ENCODE measurements at places on chromosomes 2 and 18. TPM values are rescaled to one million over a fixed set of nuclear protein-coding genes. Genes with fewer than 3 reads are reported as not detected.
A peak's percentile ranks its signal among the peaks of the same experiment; 100 is the strongest.

DNA sequence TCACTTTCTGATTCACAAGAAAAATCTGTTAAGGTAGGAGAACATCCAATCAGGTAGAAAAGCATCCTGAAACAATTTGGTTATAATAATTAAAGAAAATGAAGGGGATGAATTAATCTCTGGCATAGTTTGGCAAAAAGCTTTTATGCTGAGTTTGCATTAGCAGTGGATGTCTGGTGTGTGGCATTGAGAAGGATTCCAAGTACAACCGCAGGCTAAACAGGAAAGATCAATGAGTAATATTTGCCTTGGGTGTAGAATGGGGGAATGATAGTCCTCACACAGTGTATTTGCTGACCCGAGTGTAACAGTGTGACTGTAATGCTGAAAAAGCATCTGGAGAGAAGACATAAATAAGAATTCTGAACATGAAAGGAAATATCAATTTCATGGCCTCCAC, 68.3 kb upstream of the SESTD1 start:
- no peak overlapping the region for H3K27ac ChIP-seq
- DNase-seq = no peak
- no peak overlapping the region for H3K4me3 ChIP-seq
- H3K4me1 ChIP-seq = no peaks in the 10 kb centered on the region
- H3K27me3 ChIP-seq = no peaks in the 10 kb centered on the region

DNA sequence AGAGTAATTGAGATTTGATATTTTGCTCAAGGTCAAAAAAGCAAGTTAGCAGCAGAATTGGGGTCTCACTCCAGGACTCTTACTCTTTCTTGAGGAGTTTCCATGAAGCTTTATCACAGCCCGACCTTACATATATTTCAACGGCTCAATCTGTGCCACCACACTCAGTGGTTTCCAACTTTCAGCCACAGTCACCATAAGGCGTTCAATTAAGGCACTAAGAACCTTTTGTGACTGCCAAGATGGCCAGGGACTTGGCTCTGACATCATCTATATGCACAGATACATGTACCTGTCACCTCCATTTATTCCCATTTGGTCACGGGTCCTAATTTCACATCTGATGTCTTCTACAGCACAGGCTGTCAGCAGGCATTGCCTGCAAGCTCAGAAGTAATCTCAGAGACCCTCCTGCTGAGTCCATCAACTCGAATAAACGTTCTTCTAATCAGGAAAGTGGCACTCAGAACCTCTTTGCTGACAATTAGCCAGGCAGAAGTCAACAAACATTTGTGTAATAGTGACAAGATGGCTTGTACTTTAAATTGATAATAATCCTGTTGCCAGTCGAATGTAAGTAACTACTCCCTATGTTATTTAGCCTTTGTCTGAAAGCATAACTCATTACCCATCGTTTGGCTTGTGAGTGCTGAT, 16.1 kb downstream of the DYTN start:
- H3K27ac ChIP-seq = no peak overlapping the region
- H3K36me3 ChIP-seq = no peaks in the 10 kb centered on the region
- no peak overlapping the region for H3K4me3 ChIP-seq
- no peaks in the 10 kb centered on the region for H3K4me1 ChIP-seq

GRCh38 chr18:58417752-58418151, 211.1 kb downstream of the ALPK2 start:
- H3K4me3 ChIP-seq = no peak overlapping the region
- no peak for DNase-seq
- no peaks in the 10 kb centered on the region for H3K36me3 ChIP-seq
- no peak overlapping the region for H3K27ac ChIP-seq

The FAM161A gene
- 5.6 TPM for total RNA-seq

DNA sequence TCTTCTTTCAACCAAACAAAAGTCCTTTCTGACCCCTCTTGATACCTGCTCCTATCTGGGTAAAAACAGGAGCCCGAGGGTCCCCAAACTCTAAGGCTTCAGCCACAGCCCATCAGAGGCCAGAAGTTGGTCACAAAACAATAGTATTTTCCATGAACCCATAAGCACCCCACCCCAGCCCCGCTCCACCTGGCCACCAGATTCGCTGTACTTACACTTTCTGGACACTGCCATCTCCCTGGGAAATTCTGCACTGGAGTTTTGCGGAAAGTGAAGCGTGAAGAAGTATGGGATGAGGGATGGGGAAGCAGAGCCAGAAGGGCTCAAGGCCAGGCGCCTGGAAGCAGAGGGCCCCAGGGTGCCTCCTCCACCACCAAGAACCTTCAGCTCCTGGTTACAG, 5.2 kb upstream of the RUFY4 start:
- peaks cover 5% of the 10 kb centered on the region for H3K4me1 ChIP-seq
- no peak overlapping the region for H3K27ac ChIP-seq
- no peak for DNase-seq
- peaks cover 4% of the 10 kb centered on the region for H3K27me3 ChIP-seq
- no peaks in the 10 kb centered on the region for H3K36me3 ChIP-seq

The SPR gene
- 9.3 TPM for total RNA-seq

The LDLRAD4 gene
- 27.3 TPM for total RNA-seq

GRCh38 chr2:223114170-223114569, 62.2 kb downstream of the KCNE4 start:
- H3K4me3 ChIP-seq = no peak overlapping the region
- H3K27ac ChIP-seq = no peak overlapping the region

GRCh38 chr2:180202467-180202951, 195.4 kb upstream of the CWC22 start:
- no peaks in the 10 kb centered on the region for H3K27me3 ChIP-seq
- DNase-seq = no peak
- H3K36me3 ChIP-seq = no peaks in the 10 kb centered on the region
- H3K27ac ChIP-seq = no peak overlapping the region

DNA sequence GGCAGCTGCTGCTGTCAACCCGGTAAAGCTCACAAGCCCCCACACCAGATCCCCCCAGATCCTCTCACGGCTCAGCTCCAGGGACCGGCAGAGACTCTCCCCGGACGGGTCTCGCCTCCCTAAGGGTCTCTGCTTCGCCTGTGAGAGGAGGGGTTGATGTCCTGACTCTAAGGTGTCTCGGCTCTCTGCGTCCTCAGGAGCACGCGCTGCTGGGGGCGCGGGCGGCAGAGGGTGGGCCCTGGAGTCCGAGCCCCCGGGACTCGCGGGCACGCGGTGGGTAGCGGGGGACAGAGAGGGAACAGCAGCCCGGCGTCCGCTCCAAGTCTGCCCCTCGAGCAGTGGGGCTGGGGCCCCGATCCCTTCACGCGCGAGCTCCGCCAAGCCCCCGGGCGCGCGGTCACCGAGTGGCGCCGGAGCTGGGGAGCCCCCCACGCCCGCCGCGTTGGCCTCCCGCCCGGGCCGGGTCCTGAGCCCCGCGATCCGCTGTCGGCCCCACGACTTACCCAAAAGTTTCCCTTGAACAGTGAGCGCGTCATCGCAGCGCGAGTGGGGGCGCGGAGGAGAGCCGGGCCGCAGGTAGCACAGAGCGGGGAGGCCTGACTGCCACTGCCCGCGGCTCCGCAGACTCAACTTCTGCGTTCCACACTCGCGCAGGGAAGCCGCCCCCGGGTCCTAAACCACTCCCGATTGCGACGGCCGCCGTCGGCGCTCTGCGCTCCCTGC, at the start of gene PSTPIP2:
Gene PSTPIP2 (minus strand): TSS at position 608 of the 723 bp plus-strand sequence. CDS start 72 bp downstream, at position 536.
- H3K4me1 ChIP-seq = peaks cover 45% of the 10 kb centered on the region
- peak within 1 kb of the TSS; percentile 64 for H3K27ac ChIP-seq
- peak within 1 kb of the TSS; percentile 60 for H3K4me3 ChIP-seq
- no peaks in the 10 kb centered on the region for H3K36me3 ChIP-seq
- DNase-seq = peak; percentile 57

- no peak overlapping the region for H3K27ac ChIP-seq
- H3K27me3 ChIP-seq = no peaks in the 10 kb centered on the region
- no peak for DNase-seq
Observed at GRCh38 chr2:120466704-120467054, 120.7 kb downstream of the INHBB start.

The VIT gene
- total RNA-seq = not detected

GRCh38 chr2:197437380-197437779, 2.6 kb upstream of the SF3B1 start:
- no peak overlapping the region for H3K27ac ChIP-seq
- H3K36me3 ChIP-seq = no peaks in the 10 kb centered on the region
- no peak overlapping the region for H3K4me3 ChIP-seq
- H3K4me1 ChIP-seq = peaks cover 20% of the 10 kb centered on the region
- DNase-seq = no peak

- H3K27me3 ChIP-seq = no peaks in the 10 kb centered on the region
- no peaks in the 10 kb centered on the region for H3K4me1 ChIP-seq
- no peaks in the 10 kb centered on the region for H3K36me3 ChIP-seq
- no peak overlapping the region for H3K27ac ChIP-seq
- no peak for DNase-seq
Observed at GRCh38 chr2:171174075-171174474, 13.4 kb upstream of the TLK1 start.

The PSMA8 gene
- 1.4 TPM for total RNA-seq

- no peaks in the 10 kb centered on the region for H3K27me3 ChIP-seq
- no peak for DNase-seq
- peak overlapping the region; percentile 70 for H3K27ac ChIP-seq
- peaks cover 63% of the 10 kb centered on the region for H3K4me1 ChIP-seq
Observed at GRCh38 chr2:84972207-84972783, 1.3 kb downstream of the KCMF1 start.
